Stimulated activated effector memory CD8-positive, alpha-beta T cell treated with anti-CD3 and anti-CD28 coated beads, Interleukin-12 subunit alpha, Interleukin-12 subunit beta, amount 100 ng/mL, for 72 hours (primary cell): ENCODE measurements at places on chromosomes 3 and 15.

- DNase-seq: no peak
Observed at GRCh38 chr3:7897655-7898054, 604.0 kb upstream of the LMCD1 start.

GRCh38 chr3:88188436-88188835, 38.7 kb downstream of the C3orf38 start:
- no peak for DNase-seq

DNA sequence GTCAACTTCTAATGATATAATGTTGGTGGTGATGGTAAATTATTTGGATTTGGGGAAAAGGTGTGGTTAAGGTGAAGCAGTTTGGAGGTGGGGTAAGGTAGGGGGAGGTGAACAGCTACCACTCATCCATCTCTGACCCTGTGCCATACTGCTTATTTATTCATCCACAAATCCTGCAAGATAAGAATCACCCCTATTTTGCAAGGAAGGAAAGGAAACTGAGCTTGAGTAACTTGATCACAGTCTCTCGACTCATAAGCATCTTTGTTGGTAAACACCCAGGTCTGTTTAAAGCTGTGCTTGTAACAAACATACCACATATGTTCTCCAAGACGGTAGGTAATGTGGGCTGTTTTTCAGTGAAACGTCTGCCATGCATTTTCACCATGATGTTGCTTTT, 67.3 kb downstream of the PTPRG start:
- no peak for DNase-seq

DNA sequence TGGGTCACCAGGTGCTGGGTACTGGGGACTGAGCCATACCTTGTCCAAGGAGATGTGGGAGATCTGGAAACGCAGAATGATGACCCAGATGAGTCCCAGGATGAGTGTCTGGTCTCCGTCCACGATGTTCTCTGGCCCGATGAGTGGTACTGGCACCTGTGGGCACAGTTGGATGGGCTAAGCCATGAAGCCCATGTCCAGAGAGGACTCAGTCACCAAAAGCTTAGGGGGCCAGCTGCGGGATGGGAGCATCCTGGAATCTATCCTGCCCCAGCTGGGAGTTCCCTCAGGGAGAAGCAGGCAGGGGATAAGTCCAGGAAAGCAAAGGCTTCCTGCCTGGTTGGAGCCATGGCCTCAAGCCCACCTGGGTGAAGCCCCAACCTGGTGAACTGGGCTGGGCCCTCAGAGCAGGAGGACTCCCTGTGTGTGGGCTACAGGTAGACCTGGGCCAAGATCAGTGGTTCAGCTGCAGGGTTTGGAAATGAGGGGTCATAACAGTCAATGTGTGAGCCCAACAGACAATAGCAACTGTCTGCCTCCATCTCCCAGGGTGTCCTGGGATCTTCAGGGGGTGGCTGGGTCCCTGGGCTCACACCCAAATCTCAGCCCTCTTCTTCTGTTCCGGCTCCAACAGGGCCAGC, 3.7 kb downstream of the SPTBN5 start:
- DNase-seq: no peak

DNA sequence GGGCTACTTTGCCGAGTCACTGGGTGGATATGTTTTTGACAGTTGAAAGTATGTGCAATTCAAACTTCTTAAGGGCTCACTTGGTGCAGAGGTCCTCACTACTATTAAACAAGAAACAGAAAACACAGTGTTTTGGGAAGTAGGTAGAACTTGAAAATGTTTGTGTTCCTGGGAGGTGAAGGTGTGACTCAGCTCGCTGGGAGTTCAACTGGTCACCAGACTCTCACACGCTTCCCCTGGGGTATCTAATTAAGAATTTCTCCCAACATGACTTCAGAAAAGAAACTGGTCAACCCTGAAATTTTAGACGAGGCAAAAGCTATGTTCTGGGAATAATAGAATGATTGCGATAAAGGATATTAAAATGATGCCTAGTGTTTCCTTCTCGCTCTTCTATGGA, 1039.8 kb upstream of the SEMA6D start:
- no peak for DNase-seq
